ENCODE measurements at places on chromosomes 7 and 10.

DNA sequence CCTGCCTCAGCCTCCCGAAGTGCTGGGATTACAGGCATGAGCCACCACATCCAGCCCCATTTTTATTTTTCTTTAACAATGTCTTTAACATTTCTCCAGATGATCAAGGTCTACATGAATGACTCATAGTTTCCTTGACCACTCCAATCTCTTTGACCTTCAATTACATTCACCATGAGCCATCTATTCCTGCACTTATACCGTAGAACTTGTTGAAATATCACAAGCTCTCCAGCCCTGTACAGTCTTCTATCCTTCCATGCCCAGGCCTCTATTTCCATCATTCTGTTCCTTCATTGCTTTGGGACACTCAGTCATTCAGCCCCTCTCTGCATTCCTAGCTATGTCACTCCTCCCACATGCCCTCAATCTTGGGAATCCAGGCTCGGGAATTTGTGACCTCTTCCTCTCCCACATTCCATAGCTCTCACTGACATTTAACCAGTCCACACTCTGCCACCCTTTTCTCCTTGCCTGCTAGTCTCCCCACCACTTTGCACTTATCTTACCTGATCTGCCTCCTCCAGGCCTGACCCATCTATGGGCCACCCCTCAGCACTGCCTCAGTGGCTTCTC lies 151.8 kb upstream of the STK17A start:
- no peak for DNase-seq

DNA sequence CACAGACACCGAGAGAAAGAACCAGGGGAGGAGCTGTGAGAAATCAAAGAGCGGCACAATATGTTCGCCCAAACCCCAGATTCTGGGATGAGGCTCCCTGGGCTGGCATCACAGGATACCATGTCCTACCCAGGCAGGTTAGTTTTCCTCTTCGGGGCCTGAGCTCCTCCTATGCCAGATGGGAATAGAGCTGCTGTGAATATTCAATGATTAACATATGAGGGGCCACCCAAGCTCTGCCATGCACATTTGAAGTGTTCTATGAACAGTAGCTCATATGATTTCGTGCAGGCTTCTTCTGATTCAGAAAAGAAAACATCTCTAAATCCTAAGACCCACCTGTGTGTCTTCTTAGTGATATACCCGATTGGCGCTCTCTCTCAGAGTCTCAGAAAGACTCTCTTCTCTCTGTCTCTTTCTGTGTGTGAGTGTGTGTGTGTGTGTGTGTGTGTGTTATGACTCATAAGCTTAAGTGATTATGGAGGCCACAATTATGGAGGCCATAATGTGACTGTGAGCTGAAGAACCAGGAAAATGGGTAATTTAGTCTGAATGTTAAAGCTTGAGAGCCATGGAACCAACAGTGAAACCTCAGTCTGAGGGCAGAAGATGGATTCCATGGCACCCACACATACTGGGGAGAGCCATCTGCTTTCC lies 220.5 kb downstream of the KLF6 start:
- no peak for DNase-seq

GRCh38 chr10:126101736-126102135 lies 205.4 kb downstream of the FANK1 start:
- DNase-seq = no peak

GRCh38 chr10:48522011-48522765 lies 82.7 kb downstream of the ARHGAP22 start:
- DNase-seq = no peak

DNA sequence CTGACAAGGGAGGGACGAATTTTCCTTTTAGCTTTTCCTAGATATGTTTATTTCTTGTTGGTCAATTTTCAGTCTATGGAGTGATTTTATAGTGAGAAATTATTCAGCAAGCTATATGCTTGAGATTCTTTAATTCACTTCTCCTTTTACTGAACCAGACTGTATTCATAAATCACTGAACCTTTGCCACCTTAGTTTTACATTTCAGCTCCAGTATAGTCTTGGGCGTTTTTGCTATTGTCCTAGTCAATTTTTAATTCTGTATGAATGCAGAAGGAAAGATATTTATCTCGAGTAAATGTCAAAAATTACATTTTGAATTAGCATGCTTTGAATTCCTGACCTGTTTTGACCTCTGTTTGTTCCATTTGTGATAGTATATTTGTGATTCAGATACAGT lies 468.9 kb downstream of the IPMK start:
- no peak for DNase-seq
